ENCODE measurements at places on chromosomes 5 and 9.
A peak's percentile ranks its signal among the peaks of the same experiment; 100 is the strongest.

GRCh38 chr9:35001285-35001677 lies 11.7 kb downstream of the DNAJB5 start:
- DNase-seq = no peak

DNA sequence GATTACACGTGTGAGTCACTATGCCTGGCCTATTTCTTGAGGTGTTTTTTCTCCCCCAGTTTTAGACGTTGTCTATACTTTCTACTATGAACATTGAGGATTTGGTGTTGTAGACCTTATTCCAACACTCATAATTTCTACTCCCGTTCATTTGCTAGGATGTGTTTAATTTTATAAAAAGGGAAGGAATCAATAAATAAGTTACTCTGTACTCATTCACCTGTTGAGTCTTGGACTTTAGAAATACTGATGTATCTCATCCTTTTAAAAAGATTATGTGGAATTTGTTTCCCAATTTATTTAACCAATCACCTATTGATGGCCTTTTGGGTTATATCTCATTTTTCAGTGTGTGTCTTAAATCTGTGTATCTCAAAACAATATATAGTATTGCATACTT lies 3.2 kb downstream of the CDK7 start:
- no peak for DNase-seq

DNA sequence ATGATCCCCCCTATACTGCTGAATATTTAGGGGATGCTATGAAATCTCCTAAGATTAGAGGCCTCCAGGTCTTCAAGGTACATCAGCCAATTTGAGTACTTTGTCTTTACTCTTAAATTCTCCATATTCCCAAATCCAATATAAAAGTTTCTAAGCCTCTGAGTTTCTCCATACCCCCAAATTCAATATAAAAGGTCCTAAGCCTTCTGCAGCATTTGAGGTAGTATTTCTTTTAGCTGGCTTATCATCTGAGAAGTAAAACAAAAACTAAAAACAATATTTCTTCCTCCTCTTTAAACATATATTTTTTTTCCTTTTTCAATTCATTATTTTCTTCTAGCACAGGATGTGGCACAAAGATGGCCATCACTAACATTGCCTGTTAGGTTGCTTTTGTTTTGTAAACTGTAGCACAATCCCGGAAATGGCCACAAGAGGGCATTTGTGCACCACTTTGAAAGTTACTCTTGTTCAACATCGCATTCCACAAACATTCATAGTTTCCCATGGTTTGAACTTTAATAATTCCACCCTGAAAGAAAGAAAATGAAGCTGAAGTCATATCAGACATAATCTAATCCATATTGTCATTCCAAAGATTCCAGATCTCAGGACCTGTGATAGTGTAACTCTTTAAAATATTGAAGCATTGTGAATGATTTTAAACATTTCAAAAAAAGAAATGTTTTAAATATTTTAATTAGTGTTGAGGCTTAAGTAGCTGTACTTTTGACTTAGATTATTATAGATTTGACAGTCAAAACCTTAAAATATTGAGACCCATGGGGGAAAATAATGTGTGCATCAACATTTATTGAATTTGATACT lies 21.0 kb upstream of the SCGB3A2 start:
- DNase-seq = peak; percentile 62

DNA sequence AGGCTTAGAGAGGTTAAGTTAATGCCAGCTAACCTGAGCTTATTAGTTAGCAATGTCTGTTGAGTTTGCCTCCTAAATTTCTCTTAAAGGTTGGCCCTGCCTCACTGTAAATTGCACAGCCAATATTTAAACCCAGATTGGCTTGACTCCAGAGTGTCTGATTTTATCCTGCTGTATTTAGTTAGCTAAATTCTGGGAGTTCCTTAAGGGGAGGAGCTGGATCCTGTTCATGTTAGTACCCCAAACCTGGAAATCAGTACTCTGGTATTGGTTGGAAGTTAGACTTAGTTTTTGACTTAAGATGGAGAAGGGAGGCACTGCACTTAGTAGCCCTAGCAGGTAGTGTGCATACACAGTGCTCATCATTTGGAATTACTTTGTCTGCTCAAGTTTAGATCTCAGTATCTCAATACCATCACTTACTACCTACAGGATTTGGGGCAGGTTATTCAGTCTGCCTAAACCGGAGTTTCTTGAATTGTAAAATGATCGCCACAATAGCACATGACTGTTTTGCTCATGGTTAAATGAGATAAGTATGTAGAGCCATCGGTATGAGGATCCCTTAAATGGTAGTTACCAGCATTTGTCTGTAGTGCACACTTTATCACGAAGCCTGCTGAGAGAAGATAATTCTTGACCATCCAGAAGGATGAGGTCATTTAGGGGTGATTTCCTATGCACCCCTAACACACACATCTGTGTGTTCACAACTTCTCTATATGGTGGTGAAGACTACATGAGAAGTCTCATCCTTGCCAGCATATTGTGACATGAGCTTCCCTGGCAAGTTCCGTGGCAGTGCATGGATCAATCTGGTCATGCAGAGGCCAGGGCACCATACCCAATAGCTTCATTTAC lies 264.8 kb upstream of the TRIM32 start:
- DNase-seq = no peak

DNA sequence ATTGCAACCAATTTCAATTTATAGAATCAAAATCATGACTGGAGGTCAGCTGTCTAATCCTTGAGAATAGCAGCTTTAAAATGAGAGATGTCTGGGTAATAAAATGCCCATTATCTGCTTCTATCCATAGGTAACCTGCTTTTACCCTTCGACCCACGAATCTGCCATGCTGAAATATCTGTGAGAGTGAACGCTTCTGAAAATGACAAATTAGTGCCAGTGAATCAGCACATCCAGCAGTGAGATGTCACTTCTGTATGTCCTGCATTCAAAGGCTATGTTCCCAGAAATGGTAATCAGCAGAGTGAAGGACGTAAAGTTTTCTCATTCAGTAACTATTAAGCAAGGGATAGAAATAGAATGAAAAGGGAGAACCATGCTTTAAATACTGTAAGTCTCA lies 532.4 kb upstream of the ITGA1 start:
- no peak for DNase-seq

- peak; percentile 86 for DNase-seq
Measured at GRCh38 chr5:120615967-120616645, 152.0 kb downstream of the PRR16 start.

DNA sequence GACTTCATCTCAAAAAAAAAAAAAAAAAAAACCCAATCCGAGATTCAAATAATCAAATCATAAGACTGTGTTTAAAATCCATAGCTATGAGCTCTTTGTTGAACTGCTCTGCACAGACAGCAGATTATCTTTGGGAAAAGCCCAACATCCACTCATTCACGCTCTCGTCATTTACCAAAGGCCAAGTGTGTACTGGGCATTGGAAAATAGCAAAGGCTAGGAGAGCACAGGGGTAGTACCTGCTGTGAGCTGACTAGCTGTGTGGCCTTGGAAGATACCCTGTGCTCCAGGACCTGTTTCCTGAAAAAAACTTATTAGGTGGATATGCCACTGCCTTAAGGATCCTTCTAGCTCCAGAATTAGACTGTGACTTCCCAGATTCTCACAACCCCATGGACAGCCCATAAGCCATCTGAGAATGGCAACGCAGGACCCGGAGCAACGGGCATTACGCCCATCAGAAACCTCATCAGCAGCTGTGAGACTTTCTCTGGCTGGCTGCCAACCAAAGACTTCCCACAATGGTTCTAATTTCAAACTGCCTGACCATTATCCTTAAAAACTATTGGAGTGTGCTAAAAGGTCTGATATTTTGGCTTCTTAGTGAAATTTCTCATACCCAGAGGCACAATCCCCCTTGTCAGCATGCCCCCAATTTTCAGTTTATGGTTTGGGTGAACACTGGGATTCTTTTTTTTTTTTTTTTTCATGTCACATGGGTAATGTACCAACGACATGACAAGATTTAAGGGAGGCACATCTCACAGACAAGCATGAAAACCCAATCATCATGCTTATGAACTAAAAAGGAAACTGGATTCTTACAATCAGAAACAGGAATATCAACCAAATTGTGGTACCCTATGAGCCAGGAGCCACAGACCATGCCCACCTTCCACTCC lies 16.8 kb downstream of the SERINC5 start:
- DNase-seq = peak; percentile 55
